8988T (cell line): ENCODE measurements at places on chromosomes 6 and 20.

- no peak for DNase-seq
These were observed 113.0 kb upstream of the TIAM2 start for GRCh38 chr6:154882107-154882506.

DNA sequence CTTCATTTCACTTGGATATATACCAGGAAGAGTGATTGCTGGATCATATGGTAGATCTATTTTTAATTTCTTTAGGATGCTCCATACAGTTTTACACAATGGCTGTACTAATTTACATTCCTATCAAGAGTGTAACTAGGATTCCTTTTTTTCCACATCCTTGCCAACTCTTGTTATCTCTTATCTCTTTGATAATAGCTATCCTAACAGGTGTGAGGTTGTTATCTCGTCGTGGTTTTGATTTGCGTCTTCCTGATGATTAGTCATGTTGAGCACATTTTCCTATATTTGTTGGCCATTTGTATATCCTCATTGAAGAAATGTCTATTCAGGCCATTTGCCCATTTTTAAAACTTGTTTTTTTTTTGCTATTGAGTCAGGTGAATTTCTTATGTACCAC is 552.4 kb downstream of the RFPL4B start:
- DNase-seq, result no peak

DNA sequence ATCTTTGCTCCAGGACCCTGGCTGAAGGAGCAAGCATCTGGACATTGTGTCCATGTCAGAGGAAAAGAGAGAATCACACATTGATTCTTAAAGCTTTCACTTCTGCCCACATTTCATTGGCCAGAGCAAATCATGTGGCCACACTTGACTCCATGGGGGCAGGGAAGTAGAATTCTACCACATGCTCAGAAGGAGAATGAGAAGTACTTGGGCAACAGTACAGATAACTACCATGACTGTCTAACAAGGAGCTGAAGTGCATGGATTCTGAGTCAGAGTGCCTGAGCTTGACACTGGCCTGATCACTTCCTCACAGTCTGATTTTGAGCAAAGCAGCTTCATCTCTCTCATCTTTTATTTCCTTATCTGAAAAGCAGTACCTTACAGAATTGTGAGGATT is 38.6 kb downstream of the GHRH start:
- no peak for DNase-seq

- DNase-seq, result no peak
These were observed 29.7 kb downstream of the CHMP4B start for GRCh38 chr20:33840759-33841435.

GRCh38 chr6:97867177-97867576 is 584.2 kb upstream of the MMS22L start:
- no peak for DNase-seq

DNA sequence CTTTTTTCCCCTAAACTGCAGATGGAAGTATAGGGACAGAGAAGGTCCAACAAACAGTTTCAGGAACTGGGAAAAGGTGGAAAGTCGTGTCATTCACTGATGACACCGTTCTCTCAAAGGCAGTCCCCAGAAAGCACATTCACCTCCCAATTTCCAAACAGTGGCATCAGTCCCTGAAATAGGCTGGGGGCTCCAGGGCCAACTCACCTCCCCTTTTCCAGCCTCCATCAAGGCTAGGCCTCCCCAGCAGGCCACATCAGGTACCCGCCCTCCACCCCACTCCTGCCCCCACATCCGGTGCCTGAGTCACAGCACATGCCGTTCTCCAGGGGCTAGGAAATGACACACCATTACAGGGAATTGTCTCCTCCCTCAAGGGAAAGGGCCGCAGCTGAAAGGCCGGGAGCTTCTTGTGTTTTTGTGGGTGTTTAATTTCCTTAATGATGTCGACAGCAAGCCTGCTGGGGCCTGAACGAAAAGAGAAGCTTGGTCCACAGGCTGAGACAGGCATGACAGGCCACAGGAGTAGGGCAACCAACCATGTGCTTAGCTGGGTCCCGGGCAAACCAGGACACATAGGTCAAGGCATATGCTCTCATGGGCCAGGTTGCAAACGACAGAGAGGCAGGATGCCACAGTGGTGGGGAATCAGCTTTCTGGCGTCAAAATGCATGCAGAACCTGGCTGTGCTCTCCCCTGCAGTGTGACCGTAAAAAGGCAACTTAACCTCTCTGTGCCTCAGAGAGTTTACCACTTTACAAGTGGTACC is 39.2 kb downstream of the ZMYND8 start:
- DNase-seq, result peak; percentile 79

- DNase-seq, result no peak
These were observed 2.2 kb downstream of the CENPB start for GRCh38 chr20:3784216-3784853.
